ENCODE measurements at places on chromosomes 7 and 10. TPM values are rescaled to one million over a fixed set of nuclear protein-coding genes. Genes with fewer than 3 reads are reported as not detected.

DNA sequence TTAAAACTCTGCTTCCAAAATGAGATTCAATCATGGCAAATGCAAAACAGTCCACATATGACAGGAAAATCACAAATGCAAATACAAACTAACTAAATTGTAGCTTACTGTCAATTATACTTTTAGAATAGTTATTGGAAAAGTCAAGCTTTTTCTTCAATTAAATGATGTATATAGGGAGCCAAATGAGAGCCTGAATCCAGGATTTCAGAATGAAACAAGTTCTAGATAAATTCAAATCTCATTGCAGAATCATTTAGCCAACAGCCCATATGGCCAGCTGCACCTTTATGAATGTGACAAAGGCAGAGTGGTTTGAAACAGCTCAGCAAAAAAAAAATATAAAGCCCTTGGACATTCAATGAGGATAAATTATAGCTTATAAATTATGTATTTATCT, 82.2 kb upstream of the SCIN start:
- DNase-seq, result no peak

Gene LIPF
- not detected for total RNA-seq

GRCh38 chr10:9229702-9230244, 1175.3 kb downstream of the GATA3 start:
- no peak for DNase-seq

- no peak for DNase-seq
Observed at GRCh38 chr10:44935201-44935965, 24.2 kb upstream of the RASSF4 start.

Data from neural crest cell (in vitro differentiated cells).